ENCODE measurements at places on chromosomes 16 and 17.

GRCh38 chr16:55821210-55821609 is 11.7 kb downstream of the CES1 start:
- DNase-seq, result no peak

DNA sequence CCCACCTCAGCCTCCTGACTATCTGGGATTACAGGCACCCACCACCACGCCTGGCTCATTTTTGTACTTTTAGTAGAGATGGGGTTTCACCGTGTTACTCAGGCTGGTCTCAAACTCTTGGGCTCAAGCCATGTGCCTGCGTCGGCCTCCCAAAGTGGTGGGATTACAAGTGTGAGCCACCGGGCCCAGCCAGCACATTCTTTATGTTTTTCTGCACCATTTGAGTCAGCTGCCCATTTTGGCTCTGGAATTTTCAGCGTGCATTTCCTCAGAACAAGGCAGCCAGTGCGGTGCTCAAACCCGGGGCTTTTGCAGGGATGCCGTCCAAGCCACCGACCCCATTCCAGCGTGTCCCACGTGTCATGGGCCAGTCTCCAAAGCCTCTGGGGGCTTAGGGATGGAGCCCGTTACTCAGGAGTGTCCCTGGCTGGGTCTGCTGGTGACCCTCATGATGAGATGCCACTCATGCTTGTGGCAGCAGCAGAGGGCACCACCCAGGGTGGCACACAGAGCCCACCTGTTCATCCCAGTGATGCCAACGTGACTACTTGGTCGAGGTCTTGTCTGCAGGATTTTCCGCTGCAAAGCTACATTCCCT is 3.7 kb upstream of the RAB40C start:
- DNase-seq, result no peak

DNA sequence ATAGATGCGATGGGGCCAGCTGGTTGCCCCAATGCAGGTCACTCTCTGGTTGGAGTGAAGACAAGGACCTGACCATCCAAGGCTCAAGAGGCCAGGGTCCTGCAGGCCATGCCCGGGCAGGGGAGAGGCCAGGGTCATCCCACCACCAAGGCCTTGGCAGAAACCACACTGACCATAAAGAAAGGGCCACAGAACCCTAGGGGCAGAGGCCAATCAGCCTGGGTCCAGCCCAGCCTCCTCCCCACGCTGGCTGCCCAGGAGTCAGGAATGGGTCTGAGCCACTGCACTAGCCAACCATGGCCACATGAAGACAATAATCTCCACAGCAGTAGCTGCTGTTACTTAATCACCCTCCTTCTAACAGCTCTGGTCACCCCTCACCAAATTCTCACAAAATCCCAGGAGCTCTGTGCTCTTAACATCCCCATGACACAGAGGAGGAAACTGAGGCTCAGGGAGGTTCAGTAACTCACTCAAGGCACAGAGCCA is 10.2 kb upstream of the BCAR1 start:
- no peak for DNase-seq

- no peak for DNase-seq
These were observed at the start of gene HOXB6 for GRCh38 chr17:48604770-48605329. Gene HOXB6 (minus strand): TSS chr17:48604986. CDS start chr17:48598150, 6,836 bp downstream.

- DNase-seq, result no peak
These were observed 67.2 kb upstream of the AXIN2 start for GRCh38 chr17:65628644-65629036.

- no peak for DNase-seq
These were observed 206.9 kb downstream of the MAP2K4 start for GRCh38 chr17:12227547-12227946.
